ENCODE measurements at places on chromosomes 16 and 17. TPM values are rescaled to one million over a fixed set of nuclear protein-coding genes. Genes with fewer than 3 reads are reported as not detected.

- no peak for DNase-seq
Measured at GRCh38 chr17:31631766-31632165, 227.3 kb downstream of the COPRS start.

DLX4 gene
- 0.35 TPM for total RNA-seq

DNA sequence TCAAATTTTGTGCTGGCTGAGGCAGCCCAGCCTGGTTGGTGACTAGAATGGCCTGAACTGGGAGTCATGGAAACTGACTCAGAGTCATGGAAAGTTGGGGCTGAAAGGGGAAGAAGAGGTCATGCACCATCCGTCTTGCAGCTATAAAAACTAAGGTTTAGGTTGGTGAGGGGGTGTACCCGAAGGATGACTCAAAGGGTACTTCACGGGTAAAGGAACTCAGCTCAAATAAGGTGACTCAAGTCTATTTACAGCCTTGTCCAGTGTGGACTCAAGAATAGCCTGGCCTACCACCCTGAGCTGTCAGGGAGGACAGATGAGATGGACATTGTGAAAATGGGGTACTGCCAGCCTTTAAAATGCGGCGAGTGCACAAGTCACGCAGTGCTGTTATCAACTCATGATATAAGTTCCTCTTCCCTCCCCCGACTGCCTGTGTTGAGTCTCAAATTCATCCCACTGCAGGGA lies 18.6 kb downstream of the CD300LB start:
- no peak for DNase-seq

GRCh38 chr16:4649744-4650442 lies 25.3 kb downstream of the MGRN1 start:
- peak; percentile 42 for DNase-seq

CD300LB gene
- total RNA-seq, result not detected

GRCh38 chr17:61219460-61219859 lies 180.2 kb upstream of the TBX2 start:
- no peak for DNase-seq

- DNase-seq, result no peak
Measured at GRCh38 chr16:21614896-21615295, 15.5 kb downstream of the METTL9 start.

- DNase-seq, result no peak
Measured at GRCh38 chr16:27431773-27432532, 30.0 kb downstream of the IL21R start.
